8988T (cell line): ENCODE measurements at places on chromosomes 2 and 18.

GRCh38 chr2:102792568-102793208 is 30.9 kb downstream of the TMEM182 start:
- DNase-seq = no peak

GRCh38 chr2:137156221-137156844 is 391.0 kb downstream of the THSD7B start:
- DNase-seq = no peak

- DNase-seq = no peak
Observed at GRCh38 chr18:65906621-65907034, 155.8 kb downstream of the CDH7 start.

DNA sequence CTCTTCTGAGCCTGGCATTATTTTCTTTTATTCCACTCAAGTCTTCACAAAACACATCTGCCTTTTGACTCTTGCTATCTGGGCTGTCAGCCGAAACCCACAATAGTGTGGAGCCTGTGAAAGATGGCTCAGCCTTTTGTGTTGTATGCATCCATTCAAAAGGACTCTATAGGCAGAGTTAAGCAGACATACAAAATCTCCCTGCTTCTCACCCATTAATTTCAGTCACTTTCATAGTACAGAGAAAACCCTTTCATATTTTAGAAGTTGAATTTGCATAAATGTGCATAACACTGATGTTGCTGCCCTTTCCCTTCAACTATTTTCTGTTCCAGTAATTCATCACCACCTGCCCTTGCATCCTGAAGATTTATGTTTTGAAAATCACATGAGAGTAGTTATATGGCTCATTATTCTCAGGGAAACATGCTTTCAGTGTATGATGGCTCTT is 154.6 kb downstream of the EVA1A start:
- DNase-seq = no peak

- no peak for DNase-seq
Observed at GRCh38 chr18:39350945-39351344, 1785.3 kb upstream of the CELF4 start.

DNA sequence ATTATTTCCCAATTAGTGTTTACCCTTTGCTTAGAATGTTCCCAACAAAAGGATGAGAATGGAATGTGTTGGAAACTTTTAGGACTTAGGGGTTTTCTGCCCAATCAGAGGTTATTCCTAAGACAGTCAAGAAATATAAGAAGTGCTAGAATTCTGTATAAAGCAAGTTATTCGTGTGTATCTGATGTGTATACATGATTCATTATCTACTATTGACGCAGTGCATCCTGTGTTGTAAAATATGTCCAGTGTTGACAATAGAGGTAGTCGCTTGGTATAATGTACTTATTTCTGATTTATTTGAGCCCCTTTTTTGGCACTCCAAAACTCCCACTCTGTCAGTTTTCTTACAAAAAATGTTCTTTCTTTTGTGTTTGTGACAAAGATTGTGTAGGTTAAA is 881 bp downstream of the PIKFYVE start:
- DNase-seq = no peak
